ENCODE measurements at places on chromosomes 13 and 19.

DNA sequence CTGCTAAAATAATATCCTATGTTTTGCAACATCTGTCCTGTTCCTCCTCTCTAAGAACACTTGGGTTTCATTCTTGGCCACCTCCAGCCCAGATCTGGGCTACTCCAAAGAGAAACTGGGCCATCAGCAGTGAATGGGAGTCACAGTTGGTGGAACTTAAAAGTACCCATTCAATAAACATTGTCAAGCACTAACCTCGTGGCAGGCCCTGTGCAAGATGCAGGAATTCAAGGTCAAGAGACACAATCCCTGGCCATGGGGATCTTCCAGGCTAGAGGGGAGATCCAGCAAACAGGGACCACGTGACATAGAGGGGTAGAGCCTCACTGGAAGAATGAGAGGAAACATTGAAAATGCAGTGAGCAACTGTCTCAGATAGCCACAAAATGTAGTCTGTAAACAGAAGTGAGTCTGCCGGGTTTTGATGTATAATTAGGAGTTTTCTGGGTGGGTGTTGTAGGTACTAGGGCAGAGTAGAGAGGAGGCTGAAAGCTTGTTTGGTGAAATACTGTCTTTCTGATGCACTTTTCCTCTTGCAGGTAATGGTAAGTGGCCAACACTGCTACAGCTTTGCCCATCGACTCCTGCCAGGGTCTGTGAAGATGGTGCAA lies 14.8 kb upstream of the EID2 start:
- no peak for DNase-seq

- no peak for DNase-seq
Measured at GRCh38 chr19:6718741-6719539, 1.5 kb downstream of the C3 start.

DNA sequence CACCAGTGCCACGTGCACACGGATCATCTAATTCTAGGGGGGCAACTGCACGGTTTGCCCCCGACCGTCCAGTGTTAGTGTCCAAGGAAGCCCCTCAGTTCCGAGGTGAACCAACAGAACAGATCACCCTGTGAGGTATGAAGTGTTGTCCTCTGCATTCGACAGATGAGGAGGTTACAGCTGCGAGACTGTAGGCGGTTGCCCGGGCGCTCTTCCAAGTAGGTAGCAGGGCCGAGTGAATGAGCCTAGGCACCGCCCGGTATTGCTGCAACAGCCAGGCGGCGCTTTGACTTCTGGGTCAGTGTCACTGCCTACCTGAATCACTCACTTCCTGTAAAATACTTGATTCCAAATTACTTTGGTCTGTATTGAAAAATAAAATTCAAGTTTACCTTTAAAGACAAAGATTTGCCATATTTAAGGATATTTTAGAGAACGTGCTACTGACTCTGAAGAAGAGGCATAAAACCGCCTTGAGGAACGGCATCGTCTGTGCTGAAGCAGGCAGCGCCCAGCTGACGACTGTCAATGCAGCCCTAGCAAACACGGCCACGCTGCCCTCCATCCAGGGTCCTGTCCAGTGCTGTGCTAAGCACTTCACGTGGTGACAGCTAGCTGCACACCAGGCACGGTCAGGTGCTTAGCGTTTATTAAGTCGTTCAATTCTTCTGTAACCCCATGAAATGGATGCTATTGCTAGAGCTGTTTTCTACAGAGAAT lies 19.3 kb upstream of the RASA3 start:
- DNase-seq: peak; percentile 67

DNA sequence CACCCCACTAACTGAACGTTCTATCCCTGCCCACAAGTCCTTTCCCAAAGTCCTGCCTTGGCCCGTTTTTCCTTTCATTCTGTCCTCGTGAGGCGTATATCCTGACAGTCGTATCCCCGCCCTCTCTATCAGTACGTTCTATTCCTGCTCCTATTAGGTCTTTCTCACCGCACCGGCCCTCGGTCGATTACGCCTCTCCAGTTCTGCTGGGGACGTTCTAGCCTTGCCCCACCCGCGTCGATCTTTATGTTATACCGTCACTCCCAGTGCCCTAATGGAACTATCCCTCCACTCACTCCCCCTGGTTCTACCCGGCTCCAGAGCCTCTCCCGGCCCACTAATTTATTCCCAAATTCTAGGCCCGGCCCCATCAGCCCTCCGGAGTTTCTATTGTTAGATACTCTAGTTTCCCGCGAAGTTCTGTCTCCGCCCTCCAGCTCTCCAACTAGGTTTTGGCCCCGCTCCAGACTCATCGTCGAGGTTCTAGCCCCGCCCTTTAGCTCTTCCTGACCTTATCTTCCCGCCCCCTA lies 2.0 kb downstream of the PLAUR start:
- DNase-seq: no peak

- no peak for DNase-seq
Measured at GRCh38 chr19:19061506-19061905, 2.3 kb upstream of the SLC25A42 start.

DNA sequence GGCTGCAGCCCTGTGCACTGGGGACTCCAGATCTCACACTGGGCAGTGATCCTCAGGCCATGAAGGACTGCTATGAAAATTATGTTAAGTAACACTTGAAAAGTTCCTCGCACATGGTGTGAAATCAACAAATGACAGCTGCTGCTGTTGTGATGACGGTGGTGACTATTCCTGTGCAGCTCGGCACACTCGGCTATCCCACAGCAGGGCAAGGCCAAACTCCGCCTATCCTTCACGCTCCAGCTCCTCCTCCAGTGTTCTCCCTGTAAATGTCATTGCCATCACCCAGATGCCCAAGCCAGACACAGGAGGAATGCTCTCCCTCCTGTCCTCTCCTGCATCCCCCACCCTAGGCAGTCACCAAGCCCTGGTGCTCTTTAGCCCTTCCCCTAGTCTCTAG lies 31.3 kb downstream of the GRIK5 start:
- DNase-seq: no peak

- no peak for DNase-seq
Measured at GRCh38 chr13:20288561-20288960, 56.4 kb upstream of the GJB6 start.

DNA sequence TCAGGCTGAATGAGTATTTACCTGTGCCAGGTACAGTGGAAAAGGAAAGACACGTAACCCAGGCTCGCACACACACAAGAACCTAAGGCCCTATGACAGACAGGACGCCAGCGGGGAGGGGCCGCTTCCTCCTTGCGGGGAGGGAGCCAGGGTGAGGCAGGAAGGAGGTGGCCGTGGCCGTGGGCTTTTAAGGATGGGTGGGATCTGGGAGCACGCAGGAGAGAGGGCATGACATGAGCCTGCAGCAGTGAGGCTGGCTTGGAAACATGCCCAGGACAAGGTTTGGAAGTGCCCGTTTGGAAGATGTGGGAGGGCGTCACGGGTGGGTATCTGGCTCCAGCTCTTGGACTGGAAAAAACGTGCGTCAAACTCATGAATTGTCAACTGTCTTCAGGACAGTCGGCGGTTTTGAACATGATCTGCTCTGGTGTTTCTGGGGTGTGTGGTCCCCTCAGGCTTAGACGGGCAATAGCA lies 20.1 kb downstream of the SH3GL1 start:
- DNase-seq: peak; percentile 66

- no peak for DNase-seq
Measured at GRCh38 chr13:59236309-59236919, 927.3 kb downstream of the DIAPH3 start.

GRCh38 chr13:113876346-113877148 lies 12.7 kb upstream of the GAS6 start:
- no peak for DNase-seq

DNA sequence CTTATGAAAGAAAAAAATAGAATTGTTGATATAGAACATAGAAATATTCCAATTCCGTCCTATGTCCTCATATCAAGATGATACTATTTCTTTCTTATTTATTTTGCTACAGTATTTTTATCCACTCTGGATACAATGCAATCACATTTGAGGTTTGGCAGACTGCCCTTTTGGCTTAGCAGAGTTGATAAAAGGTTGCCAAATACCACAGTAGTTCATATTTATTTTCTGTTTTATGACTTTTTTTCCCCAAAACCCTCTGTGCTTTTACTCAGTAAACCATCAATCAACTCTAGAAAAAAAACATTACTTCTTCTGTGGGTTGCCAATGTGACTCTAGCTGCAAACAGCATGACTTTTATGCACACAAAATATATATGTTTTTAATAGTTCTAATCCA lies 424.5 kb downstream of the PCDH9 start:
- no peak for DNase-seq

DNA sequence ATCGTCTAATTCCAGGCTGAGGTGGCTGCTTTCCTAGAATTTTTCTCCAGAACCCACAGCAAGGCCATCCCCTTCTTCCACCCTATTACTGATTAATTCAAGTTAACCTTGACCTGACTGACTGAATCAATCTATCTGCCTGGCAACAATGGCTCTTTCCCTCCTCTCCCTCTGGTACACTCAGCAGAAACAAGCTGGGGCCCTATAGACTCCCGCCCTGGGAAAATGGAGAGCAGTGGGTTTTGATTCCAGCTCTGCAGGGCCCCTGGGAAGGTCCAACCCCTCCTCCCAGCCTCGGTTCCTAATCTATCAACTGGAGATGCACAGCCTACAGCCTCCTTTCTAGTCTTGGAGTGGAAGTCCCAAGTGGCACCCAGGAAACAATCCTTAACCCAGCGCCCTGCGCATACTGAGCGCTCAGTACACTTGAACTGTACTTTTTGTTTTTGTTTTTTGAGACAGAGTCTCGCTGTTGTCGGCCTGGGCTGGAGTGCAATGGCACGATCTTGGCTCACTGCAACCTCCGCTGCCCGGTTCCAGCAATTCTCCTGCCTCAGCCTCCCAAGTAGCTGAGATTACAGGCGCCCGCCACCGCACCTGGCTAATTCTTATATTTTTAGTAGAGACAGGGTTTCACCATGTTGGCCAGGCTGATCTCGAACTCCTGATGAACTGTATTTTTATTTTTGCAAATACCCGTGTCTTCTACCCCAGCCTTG lies 5.2 kb upstream of the C3 start:
- DNase-seq: no peak

- DNase-seq: no peak
Measured at GRCh38 chr19:40592170-40592569, 9.0 kb upstream of the LTBP4 start.

GRCh38 chr19:52189735-52190486 lies at the start of gene PPP2R1A:
Gene PPP2R1A (plus strand): TSS chr19:52190052. CDS start chr19:52190097, 45 bp downstream.
- DNase-seq: peak; percentile 100

GRCh38 chr13:94382517-94382916 lies 97.0 kb downstream of the DCT start:
- no peak for DNase-seq
